ENCODE measurements at places on chromosomes 11 and 22.

- DNase-seq: no peak
Measured at GRCh38 chr22:50473855-50474671, 772 bp downstream of the SBF1 start.

GRCh38 chr11:116853461-116854073 lies 16.1 kb upstream of the APOA1 start:
- peak; percentile 66 for DNase-seq

- DNase-seq: peak; percentile 5
Measured at GRCh38 chr22:35930933-35931332, 97.7 kb downstream of the RBFOX2 start.

DNA sequence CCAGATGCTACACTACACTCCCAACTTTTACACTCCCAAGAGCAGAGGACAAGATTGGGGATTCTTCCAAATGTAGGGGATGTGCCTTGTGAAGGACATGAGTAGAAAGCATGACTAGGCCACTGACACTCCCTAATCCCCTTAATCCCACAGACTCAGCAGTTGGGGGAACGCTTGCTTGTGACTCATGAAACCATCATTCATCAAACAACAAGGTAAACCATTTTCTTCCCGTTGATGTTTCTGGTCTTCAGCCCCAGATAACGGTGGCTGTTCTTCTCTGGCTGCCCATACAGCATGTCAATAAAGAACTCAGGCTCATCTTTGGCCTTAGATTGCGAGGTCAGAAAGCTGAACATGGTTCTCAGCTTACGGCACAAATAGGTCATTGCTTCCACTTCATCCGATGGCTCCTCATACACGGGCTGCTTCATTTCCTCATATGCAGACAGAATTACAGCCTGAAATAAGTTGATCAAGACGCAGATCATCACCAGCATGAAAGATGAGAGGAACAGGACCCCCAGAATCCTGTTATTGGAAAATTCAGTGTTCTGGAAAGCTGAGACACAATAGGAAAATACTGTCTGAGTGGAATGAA lies 6.4 kb upstream of the CDPF1 start:
- no peak for DNase-seq

GRCh38 chr22:49398115-49398514 lies 429.6 kb downstream of the BRD1 start:
- no peak for DNase-seq

DNA sequence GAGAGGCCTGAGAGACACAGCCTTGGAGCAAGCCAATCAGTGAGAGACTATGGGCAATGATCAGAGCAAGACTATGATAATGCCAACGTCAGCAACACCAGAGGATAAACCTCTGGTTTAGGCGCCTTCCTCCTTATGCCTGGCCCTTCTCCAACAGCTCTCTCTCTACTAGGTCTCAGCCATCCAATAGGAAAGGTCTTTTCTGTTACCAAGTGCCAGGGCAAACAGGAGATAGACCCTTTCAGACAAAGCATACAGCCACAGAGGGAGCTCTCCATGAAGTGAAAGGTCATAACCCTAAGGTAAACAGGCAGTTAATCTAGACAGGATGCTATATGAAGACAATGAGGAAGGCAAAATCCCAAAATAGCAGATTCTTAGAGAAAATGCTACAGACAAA lies 9.5 kb downstream of the STK33 start:
- no peak for DNase-seq

DNA sequence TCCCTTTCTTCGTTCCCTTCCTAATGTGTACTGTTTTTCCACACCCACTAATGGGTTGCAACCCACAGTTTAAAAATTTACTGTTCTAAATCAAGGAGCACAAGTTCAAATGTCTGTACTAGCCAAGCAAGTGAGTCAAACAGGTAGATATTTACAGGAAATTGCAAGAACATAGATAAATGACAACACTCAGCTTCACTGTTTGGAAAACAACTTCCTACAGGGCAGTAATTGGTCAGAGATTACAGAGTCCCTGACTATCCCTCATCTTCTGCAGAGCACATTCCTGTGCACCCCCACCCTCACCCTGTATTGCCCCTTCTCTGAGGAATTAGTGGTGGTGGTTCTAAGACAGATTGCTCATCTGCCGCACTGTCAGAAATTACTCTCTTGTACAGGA lies 1.9 kb downstream of the SERPING1 start:
- DNase-seq: no peak

GRCh38 chr22:44926124-44926475 lies 83.7 kb downstream of the PHF21B start:
- no peak for DNase-seq

DNA sequence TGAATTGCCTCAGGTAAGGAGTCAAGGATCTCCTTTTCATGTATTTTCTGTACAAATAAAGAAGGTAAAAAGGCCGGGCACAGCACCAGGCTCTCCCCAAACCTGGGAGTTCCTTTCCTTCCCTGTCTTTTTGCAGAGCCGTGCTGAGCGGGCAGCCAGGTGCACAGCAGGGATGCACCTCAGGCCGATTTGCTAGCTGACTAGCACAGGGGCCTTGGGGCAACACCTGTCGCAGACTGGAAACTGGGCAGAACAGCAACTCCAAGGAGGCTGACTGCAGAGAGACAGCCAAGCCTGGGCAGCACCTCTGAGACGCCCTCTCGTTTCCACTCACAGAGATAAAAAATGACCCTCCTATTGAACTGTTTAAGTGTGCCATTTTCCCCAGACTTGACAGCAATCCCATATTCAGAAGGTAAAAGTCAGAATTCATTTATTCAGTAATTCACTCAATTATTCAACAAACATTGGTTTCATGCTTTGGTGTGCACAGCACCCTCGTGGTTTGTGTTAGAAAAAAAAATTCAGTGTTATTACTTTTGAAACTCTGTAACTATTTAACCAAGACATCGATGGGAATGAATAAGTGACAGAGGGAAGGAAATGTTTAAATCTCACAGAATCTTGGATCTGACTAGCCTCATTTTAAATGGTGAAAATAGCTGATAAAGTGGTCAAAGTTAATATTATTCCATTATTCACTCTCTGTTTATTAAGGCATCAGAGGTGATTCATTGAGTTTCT lies 120.9 kb downstream of the GALNT18 start:
- no peak for DNase-seq

GRCh38 chr22:44454113-44454769 lies 43.8 kb downstream of the RTL6 start:
- DNase-seq: no peak

GRCh38 chr22:47608421-47608820 lies 846.0 kb downstream of the TBC1D22A start:
- no peak for DNase-seq

DNA sequence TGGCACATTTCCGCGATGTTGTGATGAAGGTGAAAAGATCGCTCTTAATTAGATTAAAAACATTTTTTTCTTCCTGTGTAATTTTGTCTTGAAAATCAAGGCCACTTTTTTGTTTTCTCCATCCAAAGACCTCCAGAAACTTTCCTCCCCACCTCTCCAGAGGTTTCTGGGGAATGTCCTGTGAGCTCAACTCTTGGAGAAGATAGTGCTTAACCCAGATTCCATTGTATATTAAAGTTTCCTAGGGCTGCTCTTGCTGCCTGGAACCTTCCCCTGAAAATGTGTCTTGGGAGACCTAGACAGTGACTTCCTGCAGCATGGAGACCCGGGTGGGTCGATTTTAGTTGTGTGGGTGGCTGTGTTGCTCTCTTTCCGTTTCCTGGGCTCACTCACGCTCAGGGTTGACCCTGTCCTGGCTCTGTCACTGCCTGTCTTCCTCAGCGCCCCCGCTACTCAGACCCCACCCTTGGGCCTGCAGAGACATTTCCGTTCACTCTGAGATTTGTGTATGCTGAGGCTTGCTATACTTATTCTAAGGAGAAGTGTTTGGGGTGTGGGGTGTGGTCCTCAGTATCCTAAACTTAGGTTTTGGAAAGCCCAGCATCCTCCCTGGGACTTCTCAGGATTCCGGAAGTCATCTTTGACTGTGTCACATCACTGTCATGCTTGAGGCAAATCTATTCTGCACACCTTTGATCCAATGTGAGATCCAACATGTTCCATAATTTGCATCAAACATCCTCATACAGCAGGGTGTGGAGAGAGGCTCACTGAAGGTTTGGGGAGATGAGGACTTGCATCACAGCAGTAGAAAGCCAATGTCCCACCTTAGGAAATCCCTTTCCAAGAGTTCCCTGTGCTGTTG lies 47.2 kb downstream of the KCNQ1OT1 start:
- no peak for DNase-seq

DNA sequence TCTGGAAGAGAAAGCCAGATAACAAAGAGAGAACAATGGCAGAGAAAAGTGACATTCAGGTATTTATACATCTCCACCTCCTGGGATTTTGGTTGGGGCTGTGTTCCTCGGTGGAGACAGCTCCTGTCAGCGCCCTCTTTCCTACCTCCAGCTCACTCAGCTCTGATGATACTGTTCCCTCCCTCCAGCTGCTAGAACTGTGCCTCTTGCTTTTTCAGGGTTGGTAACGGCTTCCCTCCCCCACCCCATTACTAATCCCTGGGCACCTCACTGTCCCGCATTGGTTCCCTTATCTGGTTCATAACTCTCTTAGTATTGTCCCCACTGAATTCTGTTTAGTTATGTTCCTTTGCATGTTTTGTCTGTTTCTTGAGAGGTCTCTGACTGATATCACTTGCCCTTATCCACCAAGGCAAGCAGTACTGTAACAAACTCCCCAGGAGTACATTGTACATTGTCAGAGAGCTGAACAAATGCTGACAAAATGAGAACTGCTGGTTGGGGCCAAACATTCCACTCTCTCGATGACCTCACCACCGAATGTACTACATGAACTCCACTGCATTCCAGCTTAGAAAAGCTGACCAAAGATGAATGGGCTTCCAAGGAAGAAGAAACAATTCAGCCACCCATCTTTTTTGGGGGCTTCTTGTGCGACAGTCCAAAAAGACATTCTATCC lies 5.7 kb upstream of the FBXO3 start:
- DNase-seq: peak; percentile 33

DNA sequence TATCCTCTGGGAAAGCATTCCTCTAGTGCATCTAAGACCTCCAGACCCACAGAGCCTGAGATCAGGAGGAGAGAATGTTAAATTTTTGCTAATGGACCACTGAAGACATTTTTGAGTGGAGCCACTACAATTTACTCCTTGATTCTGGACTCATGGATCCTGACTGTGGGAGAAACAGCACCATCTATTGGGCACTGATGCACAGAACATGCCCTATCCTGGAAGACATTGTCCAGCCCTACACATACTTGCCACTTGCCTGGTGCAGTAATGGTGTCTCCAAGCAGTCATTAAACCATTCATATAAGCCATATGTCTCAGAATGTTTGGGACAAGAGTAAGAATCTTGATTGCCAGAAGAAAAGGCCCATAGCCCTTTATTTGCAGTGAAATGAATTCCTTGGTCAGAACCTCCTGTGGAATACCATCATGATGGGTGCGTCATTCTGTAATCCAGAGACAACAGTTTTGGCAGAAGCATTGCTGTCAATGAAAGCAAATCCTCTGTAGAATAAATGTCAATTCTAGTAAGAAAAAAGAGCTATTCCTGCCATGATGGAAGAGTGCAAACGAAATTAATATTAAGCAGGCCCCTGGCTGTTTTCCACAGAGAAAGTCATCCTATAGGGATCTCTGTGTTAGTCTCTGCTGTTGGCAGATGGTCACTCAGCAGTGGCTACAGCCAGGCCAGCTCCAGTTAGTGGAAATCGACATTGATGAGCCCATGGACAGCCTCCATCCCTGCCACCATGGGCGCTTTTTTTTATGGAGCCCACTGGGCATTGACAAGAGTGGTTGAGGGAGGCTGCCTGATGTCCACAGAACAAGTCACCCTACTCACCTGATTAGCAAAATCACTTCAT lies 43.5 kb downstream of the GGTLC2 start:
- peak; percentile 14 for DNase-seq

DNA sequence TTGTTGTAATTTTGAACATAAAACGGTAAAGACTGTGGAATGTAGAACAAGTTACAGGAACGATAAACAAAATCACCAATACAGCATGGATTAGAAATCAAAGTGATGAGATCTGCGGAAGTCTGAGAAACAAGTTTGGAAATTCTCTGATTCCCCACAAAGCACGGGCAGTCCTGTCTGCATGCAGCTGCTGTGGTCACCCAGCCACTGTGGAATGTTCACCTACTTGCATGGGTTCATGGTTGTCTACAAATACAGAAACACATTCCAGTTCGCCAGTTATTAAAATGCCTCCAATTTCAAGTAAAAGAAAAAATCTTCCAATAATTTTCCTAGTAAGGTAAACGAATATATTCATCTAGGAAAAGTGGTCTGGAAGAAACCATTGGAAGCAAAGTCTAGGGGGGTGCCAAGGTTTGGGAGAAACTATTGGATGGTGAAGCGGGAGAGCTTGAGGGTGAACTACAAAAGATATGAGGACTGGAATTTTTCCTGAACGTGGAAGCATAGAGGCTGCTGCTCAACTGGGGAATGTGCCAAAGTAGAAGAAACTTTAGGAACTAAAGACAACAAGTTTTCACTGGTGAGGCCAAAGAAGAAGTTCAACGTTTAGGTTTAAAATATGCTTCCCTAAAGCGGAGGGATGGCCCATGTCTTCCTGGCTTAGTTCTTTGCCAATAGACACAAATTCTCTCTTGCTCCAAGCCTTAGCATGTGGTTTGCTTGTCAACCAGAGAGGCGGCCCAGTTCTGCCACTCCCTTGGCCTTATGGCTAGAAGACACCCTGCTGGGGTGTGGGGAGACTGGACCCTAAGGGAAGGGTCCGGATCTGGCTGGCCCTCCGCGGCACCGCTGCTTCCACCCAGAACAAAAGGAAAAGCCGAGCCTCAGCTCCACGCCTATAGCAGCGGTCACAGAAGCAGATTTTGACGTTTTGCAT lies 70.2 kb downstream of the CTTN start:
- DNase-seq: no peak

GRCh38 chr11:117921456-117921855 lies 7.7 kb downstream of the TMPRSS13 start:
- DNase-seq: no peak

DNA sequence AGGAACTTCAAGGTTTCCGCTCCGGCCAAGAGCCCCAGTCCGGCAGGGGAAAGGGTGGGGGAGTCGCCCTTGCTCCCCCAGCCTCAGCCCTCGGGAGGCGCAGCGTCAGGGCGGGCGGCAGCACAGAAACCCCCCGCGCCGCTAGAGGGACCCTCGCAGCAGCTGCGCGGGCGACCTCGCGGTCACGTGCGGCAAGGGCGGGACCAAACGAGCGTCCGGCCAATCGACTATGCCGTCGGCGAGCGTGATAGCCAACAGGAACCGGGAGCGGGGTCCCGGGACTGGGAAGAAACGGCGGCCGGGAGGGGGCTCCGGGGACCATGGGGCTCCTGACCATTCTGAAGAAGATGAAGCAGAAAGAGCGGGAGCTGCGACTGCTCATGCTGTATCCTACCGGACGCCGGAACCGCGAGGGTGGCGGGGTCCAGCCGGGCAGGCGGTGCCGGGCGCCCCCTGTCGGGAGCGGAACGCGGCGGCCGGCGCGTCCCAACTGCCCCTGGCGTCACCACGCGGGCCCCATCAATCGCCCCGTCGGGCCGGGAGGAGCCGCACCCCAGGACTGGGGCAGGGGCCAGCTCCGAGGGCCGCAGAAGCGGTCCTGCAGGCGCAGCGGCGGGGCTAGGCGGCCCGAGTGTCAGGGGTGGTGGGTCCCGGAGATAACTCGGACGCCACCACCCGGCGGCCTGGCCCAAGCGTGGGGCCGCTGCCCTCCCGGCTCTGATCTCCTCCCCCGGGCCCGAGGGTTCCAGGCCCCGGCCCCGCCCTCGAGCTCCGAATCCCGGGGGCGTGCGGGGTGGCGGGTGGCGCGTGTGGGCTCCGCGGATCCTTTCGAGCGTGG lies at the start of gene ARL2:
Gene ARL2 (plus strand): TSS at position 273 of the 838 bp plus-strand sequence. CDS start 48 bp downstream, at position 321.
- peak; percentile 83 for DNase-seq

All from H54 (cell line).